ENCODE measurements at places on chromosomes 5 and 9.
A peak's percentile ranks its signal among the peaks of the same experiment; 100 is the strongest.

GRCh38 chr9:38228331-38229103 lies 159.5 kb upstream of the SHB start:
- DNase-seq: no peak

DNA sequence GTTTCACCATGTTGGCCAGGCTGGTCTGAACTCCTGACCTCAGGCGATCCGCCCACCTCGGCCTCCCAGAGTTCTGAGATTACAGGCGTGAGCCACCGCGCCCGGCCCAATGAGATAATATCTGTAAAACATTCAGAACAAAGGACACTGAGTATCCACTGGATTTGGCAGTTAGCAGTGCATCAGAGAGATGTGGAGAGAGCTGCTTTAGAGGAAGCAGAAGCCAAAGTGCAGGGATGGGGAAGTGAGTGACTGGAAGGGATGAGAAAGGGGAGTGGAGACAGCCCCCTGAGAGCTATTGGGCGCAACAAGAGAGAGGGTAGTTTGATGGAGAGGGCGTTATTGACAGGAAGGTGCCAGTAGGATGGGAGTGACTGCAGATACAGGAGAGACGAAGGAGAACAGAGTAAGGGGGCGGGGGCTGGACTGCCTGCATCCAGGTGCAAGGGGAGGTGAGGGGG lies 157.5 kb upstream of the SHB start:
- DNase-seq: no peak

- DNase-seq: peak; percentile 29
Observed at GRCh38 chr9:137502008-137502911, 43.1 kb upstream of the NSMF start.

DNA sequence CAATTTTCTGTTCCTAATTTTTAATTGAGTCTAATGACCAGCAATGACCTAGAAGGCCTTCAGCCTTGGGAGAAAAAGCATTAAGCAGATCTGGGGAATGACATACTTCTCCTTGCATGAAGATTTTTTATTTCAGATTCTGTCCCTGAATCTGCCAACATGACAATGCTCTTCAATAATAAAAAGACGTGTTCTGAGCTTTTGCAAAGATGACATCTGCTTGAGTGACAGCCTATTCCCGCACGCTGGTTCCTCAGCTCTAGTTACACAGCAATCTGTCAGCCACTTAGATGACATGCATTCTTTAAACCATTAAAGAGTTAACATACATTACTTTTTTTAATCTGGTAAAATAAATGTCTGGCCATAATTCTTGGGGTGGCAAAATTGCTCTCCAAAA lies 129.3 kb upstream of the CDH6 start:
- no peak for DNase-seq

DNA sequence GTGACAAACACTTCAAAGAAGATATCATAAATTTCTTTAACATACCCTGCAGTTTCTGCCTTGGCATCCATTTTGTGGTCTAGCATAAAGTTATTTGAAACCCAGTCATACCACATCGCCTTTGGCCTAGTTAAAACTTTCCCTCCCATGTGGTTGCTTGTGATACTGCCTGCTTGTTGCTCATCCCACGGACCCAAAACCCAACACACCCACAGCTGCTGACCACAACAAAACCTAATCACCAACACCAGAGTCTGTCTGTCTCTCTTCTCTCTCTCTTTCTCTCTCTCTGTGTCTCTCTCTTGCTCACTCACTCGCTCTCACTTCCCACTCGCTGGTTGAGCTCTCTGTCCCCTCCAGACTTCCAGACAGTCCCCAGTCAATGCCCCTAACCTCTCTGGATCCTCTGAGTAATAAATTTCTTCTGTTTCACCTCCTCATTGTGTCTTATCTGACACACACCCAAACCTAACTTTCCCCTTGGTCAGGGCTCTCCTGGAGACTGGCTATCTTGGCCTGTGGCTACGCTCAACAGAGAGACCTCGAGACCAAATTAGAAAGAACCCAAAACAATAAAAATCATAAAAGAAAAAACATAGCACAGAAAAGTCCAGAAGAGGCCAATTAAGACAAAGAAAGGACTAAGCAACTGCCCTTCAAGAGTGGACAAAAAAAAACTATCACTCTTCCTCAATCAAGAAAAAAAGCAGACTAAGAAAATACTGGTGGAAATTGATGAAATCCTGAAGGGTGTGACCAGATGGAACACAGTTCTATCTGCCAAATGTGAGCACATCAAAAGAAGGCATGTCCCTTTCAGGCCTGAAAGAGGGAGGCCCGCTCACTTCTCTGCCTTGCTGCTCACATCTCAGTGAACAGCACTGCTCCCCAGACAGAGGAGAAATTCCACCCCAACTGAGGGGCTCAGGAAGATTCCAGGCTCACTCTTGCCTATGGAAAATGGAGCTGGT lies 41.5 kb downstream of the TTLL11 start:
- no peak for DNase-seq

GRCh38 chr5:175840050-175840841 lies 31.1 kb upstream of the CPLX2 start:
- DNase-seq: no peak

- no peak for DNase-seq
Observed at GRCh38 chr5:73399775-73400174, 48.8 kb downstream of the FOXD1 start.

- no peak for DNase-seq
Observed at GRCh38 chr9:129632460-129632859, 6.5 kb downstream of the NTMT1 start.

GRCh38 chr5:78595458-78595921 lies 53.1 kb downstream of the LHFPL2 start:
- no peak for DNase-seq

DNA sequence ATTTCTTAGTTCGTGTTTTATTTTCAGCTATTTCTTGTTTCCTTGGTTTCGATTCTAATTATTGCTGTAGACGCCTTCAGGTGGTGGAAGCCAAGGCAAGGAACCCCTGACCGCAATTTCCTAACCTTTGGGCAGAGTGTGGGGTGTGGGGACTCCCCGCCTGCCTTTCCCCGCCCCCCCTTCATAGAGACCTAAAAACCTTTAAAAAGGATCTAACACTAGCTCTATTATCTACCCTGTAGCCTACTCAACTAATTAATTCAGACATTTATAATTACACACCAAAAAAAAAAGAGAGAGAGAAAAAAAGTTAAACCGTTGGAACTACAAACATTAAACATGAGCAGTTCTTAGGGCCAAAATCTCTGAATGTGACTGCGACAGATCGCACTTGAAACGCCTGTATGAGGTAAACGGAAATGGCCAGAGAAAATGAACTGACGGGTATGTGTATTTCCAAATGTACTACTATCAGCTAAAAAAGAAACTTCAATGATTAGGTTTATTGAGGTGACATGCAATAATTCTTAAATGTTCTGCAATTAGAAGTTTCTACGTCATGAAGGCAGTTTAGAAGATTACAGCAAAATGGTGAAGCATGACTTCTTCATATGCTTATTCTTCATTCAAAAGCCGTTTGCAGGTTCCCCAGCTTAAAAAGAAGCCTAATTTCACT lies 19.0 kb upstream of the FER start:
- DNase-seq: peak; percentile 20

DNA sequence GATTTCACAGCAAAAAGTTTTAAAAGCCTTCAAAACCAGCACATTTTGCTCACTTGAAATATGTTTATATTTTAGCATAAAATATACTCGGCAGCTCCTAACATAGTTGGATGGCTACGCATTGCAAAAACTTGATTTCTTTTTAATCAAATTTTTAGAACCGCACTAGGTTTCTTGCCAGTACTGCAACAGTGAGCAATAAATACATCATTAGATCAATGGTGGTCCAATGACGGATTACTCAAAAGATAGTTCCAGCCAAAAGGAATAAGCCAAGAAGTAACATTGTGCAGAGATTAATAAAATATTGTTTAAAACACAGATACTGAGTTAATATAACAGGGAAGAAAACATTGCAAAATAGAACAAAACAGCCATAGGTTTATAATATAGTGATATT lies 5.5 kb downstream of the MARCHF3 start:
- DNase-seq: no peak

DNA sequence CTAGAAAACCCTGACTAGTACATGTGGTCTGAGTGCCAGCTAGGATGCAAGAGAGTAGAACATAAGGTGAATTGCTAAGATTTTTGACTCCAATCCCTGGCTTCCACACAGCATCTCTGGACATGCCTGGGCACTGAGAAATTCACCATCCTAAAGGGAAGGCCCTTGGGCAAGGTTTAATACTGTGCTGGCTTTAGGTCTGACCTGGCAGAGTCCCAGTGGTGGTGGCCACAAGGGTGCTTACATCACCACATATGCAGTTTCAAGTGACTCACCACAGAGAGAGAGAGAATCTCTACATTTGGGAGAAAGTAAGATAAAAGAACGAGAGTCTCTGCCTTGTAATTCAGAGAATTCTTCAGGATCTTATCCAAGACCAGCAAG lies 661.6 kb upstream of the C9orf72 start:
- no peak for DNase-seq

Measured in T follicular helper cell (primary cell).